DMS153 (cell line): ENCODE measurements at places on chromosomes 7 and 10.
A peak's percentile ranks its signal among the peaks of the same experiment; 100 is the strongest.

- DNase-seq = peak; percentile 98
Measured at GRCh38 chr7:67302113-67303039, 305.7 kb downstream of the TYW1 start.

- DNase-seq = peak; percentile 13
Measured at GRCh38 chr7:2559283-2559950, 638 bp downstream of the IQCE start.

DNA sequence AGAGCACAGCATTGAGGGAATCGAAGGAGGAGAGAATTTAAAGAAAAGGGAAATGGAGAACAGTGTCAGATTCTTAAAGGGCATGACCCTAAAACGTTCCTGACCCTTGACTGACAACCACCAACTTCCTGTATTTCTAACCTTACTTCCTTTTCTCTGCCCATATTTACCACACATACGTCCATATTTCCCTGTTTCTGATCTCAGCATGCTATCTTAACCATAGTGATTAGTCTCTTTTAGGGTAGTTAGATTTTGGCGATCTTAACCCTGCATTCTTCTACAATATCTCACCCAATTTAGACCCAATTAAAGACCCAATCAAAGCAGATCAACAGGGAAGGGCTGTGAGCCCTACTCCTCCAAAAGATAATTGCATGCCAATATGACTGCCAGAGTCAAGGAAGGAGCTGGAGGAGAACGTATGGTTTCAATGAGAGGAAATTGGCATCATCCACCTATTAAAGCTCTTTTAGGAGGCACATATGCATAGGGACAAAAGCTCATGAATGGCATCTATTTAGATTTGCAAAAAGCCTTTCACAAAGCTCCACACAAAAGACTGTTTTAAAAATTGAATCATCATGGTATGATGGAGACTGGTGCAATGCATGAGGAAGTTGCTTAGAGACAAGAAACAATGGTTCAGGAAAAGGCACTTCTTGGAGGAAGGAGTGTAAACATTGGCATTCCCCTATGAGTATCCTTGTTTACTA lies 49.0 kb upstream of the ARHGAP12 start:
- no peak for DNase-seq

GRCh38 chr7:78379148-78379547 lies 580.6 kb downstream of the PHTF2 start:
- DNase-seq = no peak

DNA sequence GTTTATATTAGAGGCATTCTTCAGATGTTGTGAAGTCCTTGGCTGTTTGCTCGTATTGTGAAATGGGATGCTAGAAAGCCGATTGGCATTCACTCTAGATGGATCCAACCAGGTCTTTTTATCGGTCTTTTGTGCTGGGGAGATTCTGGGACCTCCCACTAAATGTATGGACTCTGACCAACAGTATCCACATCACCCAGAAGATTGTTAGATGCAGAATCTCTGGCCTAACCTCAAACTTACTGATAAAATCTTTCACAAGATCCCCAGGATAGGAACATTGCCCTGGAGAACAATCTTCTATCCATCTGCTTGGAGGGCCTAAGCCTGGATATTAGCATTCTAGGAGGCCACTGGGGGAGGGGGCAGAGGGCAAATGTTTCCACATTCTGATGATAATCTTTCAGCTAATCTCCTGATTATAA lies 160.9 kb downstream of the PLXDC2 start:
- no peak for DNase-seq

DNA sequence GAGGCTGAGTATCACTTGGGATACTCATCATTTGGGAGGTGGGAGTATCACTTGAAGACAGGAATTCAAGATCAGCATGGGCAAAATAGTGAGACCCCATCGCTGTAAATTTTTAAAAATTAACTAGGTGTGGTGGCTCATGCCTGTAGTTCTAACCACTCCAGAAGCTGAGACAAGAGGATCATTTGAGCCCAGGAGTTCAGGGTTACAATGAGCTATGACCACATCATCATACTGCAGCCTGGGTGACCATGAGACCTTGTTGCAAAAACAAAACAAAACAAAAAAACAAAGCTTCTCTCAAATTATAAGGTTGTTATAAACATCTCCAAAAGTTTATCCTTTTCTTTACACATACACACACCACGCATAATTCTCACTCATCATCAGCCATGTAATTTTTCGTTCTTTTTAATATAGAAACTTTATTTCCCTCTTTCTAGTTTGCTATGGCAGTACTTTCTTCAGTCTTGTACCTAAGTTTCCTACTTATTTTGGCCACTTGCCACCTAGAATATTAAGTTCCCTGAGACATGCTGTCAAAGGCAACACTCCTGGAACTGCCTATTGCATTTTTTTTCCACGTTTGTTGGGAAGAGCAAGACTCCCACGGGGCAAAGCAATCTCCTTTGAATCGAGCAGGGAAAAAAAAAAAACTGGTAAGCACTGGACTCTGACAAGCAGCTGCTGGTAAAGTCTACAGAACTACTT lies 37.1 kb downstream of the SKIDA1 start:
- no peak for DNase-seq

DNA sequence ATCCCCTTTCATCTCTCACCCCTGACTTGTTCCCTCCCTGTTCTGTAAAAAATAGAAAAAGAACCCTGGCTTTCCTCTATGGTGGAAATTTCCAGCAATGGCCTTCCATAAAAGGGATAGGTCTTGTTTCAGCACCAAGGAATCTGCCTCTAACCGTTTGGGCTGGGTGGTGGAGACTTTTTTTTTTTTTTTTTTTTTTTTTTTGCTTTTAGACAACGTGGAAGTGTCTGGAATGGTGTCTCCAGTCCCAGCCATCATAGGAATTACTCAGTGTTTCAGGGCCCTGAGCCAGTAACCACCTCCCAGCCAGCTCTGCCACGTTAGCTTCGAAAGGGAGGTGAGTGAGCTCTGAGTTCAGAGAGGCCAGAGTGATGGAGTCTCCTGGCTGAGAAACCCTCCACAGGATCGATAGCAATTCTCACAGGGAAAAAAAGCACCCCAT lies 97.3 kb upstream of the COL1A2 start:
- DNase-seq = no peak

GRCh38 chr10:110413903-110414547 lies 83.7 kb upstream of the DUSP5 start:
- no peak for DNase-seq

DNA sequence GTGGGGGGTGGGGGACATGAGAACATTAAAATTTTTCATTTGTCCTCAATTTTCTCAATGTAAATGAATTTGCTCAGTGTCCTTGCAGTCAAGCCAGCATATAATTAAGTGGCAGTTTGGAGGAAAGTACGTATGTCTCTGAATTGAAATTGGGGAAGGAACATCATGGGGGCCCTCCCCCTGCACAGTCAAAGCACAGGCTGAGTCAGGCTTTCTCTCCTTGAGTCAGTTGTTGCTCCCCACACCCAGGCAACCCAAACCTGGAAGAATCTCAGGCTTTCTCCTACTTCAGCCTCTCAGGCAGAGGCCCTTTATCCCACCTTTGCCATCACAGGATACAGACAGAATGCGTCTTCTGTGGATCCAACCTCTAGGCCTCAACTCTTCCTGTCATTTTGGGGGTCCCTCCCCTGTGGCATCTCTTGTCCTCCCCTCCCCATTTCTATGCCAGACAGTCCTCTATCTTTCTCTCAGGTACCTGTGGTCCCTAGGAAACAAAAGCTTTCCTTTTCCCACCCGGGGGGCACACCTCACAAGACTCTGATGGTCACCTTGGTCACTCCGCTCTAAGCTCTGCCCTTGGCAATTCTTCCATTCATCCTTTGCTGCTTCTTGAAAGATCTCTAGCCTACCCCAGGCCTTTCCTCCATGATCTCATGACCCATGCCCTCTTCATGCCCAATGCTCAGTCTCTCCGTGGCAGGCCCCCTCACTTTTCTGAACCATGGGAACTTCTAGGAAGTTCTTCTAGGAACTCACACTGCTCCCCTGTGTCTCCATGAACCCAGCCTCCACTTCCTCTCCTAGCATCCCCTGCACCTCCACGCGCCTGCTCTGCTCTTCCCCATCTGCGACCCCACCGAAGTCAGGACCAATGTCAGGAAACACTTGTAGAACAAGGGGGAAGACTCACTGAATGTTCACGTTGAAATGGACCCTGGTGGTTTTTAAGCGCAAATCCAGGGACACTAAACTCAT lies 40.4 kb downstream of the CREB3L2 start:
- DNase-seq = no peak

GRCh38 chr7:139853506-139854123 lies 24.6 kb downstream of the TBXAS1 start:
- DNase-seq = no peak

- no peak for DNase-seq
Measured at GRCh38 chr7:148852272-148852671, 31.8 kb downstream of the EZH2 start.

DNA sequence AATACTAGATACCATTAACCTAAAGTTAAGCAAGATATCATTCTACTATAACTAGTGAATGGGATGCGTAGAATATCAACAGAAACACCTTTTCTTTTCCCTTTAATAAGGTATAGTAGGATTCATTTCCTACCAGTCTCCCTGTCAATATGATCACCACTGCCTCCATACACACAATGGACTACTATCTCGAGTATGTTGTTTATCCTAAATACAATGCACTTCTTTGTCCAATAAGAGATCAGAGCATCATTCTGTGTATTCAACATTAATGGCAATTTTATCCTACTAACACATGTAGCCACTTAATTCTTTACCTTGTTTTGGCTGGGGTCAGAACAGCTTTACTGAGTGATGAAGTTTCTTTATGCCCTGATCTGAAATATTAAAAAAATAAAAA lies 276.3 kb downstream of the TFEC start:
- no peak for DNase-seq

- DNase-seq = no peak
Measured at GRCh38 chr7:92808006-92808405, 28.4 kb downstream of the CDK6 start.

- DNase-seq = no peak
Measured at GRCh38 chr7:102222445-102222844, 64.2 kb upstream of the SH2B2 start.

GRCh38 chr10:97572214-97572989 lies at the start of gene ANKRD2:
Gene ANKRD2 (plus strand): TSS chr10:97572779. CDS start chr10:97572789, 10 bp downstream.
- peak; percentile 4 for DNase-seq

DNA sequence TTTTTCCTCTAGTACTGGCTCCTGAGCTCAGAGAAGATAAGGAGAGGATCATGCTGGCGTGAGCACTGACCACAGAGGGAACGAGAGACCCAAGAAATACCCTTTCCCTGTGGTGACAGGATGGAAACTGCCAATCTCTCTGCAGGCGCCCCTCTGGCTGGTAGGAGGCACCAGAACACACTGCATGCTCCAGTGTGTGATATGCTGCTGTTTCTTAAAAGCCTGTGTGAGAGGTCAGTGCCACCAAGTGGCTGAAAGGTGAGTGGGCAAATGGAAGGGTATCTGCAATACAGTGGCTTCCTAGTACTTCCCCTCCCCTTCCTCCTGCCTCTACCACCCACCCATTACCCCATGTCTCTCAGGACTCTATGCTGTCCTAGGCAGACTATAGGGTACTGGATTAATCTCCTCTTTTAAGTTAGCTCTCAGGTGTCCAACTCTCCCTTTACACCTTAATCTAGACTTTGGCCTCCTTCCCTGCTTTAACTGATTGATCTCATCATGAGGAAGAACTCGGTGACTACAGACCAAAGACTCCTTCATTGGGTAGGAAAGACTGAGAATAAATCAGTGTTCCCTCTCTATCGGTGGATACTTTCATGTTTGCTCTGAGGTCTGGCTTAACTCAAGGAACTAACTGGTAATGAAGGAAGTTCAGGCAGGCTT lies 283.6 kb downstream of the ADRA2A start:
- peak; percentile 57 for DNase-seq

DNA sequence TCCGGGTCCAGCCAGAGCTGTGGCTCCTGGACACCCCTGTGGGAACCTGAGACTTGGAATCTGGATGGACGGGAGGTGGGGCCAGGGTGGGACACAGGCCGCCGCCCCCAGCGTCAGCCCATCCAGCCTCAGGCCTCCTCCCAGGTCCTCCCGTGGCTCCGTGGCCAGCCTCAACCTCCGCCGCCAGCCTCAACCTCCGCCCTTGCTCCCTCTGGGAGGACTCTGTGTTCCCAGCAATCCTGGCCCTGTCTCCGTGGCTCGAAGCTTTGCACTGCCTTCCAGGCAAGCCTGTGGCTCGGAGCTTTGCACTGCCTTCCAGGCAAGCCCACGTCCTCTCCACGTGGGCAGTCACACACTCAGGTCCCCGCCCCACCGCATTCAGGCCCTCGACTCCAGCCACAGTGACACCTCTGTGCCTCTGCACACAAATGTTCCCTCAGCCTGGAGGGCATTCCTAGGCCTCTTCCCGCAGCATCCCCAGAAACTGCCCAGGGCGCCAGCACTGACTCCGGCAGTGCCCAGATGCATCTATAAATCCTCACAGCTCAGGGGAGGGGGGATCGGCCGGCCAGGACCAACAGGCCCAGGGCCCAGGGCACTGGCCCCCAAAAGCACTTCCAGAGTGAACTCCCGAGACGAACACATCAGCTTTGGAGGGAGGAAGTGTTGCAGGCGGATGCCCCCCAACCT lies 44.7 kb upstream of the PDGFA start:
- no peak for DNase-seq

DNA sequence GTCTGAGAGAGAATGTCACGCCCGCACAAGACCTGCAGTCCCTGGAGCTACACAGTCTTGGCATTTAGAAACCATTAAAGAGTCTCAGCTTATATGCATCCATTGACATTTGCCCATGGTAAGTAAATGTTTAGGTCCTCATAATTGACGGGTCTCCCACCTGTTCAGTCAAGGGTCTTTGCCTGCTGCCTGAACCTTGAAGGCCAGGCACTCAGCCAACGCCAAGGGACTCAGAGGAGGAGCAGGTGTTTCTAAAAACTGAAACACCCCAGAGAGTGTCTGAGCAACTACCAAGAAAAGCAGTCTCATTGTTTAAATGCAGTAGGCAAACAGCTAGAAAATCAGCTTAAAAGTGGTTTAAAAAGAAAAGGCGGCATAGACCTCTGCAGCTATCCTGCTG lies 264.7 kb upstream of the AKR1E2 start:
- DNase-seq = no peak

DNA sequence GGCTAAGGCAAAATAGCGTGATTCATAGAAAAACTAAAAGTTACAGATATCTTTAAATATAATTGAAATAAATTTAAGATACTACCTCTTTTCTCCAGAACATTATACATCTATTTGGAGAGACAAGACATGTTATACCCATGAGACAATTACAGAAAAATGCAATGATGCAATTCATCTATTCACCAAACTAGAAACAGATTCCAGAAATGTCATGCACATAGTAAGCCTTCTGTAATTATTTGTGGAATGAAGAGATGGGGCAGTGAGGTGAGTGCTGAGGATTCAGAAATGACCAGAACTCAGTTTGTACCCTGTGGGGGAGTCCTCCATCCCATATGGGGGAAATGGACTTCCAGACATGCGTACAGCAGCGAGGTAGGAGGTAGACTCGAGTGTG lies 99.4 kb downstream of the MKX start:
- DNase-seq = no peak

DNA sequence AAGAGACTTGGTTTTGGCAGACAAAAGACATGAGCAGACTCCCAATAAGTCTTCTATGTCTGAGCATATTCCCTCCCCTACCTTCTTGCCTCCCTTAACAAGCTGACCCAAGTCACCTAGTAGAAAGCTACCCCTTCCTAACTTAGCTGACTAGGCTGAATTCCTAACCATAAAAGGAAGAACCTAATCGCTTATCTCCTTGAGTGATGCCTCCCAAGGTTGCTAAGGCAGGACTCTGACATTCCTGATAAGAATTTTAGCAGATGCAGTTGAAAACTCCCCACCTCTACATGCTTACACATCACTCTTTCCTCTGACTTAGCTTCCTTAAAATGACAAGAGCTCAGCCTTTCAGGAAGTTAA lies 704.7 kb upstream of the MBL2 start:
- DNase-seq = no peak
